ENCODE measurements at places on chromosomes 7 and 10.

- no peak for DNase-seq
Measured at GRCh38 chr10:133488354-133488753, 34.6 kb downstream of the SCART1 start.

DNA sequence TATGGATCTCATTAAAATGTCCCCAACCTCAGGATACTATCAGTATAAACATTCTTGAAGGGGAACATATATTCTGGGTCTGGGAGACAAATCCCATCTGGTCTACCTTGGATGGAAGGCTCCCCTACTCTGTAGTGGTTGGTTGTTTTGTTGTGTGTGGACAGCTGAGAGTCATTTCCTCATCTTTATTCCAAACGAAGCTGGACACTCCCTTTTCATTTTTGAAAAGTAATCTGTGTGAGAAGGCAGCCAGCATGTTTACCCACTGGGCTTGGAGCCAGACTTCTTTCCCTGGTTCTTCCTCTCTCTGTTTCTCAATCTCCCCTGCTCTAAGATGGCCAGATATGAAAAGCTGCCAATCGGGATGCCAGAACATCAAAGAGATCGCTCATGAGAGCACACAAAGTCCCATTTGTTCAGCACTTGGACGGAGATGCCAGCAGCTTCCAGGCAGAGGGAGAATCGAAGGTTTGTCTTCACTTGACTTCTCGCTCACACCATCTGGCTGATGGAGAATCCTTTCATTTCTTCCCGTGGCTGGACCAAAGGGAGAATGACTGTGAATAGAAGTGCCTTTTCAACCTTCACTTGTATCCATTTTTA lies 108.1 kb upstream of the AGR3 start:
- DNase-seq = no peak

GRCh38 chr7:105934572-105935185 lies 28.4 kb upstream of the CDHR3 start:
- no peak for DNase-seq

- DNase-seq = no peak
Measured at GRCh38 chr10:132257271-132257670, 50.5 kb downstream of the STK32C start.

GRCh38 chr7:867406-868188 lies 8.8 kb upstream of the GET4 start:
- no peak for DNase-seq

GRCh38 chr10:117431160-117431559 lies 55.9 kb upstream of the PDZD8 start:
- no peak for DNase-seq

- no peak for DNase-seq
Measured at GRCh38 chr10:102752934-102753664, 9.4 kb downstream of the WBP1L start.

DNA sequence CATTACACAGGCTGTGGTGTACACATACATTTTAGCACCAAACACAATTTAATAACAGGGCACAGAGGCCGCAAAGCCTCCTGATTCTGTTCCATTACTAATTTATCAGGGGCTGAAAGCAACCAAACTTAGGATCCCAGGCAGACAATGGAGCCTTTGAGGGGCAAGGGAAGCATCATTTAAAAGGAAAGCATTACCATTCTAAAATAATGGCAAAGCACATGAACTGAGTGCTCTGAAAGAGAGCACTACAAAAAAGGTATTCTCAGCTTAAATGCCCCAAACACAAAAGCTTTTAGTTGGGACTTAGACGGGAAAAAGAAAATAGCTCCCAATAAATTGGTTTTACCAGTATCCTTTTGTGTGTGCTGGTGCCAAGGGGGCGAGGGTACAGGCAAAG lies 282.0 kb upstream of the ETV1 start:
- no peak for DNase-seq

- DNase-seq = no peak
Measured at GRCh38 chr10:11760861-11761260, 18.7 kb downstream of the ECHDC3 start.

- no peak for DNase-seq
Measured at GRCh38 chr10:86075512-86075911, 291.1 kb downstream of the GRID1 start.

DNA sequence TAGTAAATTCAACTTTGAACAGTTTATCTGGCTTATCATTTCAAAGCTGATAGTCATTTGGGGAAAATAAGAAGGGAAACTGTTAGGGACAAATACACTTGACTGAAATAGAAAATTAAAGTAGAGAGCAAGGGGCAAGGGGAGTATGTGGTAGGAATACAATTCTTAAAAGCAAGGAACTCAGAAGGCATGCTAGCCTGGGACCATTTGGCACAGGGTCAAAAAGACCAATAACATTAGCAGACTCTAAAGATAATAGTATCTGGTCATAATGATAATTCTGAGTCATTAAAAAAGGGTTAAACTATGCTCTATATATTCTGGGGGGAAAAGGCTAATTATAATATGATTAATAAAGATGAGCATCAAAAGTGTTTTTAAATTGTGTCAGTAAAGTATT lies 112.2 kb downstream of the CNOT4 start:
- DNase-seq = no peak

DNA sequence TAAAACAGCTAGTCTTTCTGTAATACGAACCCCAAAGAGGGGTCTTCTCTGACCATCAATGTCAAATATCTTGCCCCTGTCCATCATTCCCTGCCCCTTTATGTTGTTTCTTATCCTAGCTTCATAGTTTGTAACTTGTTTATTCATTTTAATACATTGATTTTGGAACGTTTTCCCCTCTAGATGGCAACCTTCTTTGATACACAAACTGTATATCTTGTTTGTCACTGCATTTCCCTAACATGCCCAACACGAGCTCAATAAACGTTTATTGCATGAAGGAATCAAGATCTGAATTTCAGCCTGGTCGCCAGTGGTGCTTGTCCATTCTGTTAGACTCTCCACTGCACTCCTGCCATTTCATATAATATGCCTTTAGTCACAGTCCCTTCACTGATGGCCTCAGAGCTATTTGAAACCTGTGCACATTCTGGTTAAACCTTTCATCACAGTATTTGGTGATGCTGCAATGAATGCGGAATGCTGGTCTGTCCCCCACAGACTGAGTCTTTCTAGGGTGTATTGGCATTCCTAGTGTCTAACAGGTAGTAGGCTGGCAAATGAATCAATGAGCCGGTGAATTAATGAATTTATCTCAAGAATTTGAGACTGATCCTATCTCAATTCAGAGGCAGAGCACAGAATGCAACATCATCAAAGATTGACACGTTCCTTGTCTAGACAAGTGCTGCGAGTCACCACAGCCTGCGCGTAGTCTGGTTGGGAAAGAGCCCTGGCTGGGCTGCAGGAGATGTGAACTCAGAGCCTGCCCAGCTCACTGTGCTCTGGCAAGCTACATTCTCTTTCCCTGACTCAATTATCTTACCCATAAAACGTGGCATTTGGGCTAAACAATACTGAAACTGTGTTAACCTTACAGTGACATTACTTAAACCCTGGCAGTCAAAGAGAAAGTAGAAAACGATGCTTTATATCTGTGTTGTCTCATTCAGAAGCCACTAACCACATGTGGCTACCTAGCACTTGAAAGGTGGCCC lies 55.2 kb upstream of the FRMD4A start:
- DNase-seq = no peak

- DNase-seq = no peak
Measured at GRCh38 chr7:353746-354325, 63.9 kb downstream of the FOXL3 start.

DNA sequence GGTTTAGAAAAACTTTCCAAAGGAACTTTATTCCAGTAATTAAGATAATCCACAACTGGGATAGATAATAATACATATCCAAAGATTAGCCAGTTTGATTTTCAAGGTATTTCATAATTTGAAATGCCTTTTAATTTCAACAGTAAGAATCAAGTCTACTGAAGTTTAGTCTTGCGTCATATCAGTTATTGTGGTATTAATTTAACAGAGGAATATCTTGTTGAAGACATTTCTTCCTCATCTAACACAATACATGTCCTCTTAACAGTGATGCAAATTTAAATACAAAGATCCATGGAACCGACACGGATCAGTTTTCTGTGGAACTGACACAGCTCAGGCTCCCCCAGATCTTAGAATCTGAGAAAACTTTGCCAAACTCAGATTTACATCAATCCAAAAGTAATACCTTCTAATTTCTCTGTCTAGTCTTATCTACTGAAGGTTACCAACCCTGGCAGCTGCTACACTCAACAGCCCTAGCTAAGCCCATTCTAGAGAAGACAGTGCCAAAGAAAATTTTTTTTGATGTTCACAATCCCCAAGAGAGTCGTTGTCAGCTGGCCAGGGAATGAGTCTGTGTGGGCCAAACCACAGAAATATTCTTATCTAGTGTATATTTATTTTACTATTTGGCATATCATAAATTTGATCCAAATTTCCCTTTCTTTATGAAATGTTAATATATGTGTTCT lies 365.2 kb upstream of the MEOX2 start:
- DNase-seq = no peak

DNA sequence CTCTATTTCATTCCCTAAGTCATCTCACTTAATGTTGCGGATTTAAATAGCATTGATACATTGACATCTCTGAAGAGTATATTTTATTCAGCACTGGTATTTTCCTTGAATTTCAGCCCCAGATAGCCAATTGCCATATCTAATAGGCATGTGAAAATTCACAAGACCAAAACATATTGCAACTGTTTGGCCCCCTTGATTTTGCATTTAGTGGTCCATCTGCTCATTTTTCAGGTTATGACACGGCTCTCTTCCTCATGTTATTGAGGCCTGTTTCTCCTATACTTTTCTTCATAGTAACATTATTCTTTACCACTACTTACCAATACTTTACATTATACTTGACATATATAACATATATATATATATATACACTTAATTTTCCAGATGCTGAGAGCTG lies 43.7 kb downstream of the MKLN1 start:
- no peak for DNase-seq

DNA sequence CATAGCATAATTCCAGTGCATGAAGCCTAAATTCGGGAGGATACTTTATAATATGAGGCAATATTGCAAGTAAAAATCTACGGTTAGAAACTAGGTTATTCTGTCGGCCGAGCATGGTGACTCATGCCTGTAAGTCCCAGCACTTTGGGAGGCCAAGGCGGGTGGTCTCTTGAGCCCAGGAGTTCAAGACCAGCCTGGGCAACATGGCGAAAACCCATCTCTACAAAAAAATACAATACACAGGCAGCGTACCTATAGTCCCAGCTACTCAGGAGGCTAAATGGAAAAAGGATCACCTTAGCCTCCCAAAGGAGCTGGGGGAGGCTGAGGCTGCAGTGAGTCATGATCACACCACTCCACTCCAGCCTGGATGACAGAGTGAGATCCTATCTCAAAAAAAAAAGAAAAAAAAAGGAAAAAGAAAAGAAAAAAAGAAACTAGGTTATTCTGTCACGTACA lies 14.2 kb downstream of the SKAP2 start:
- DNase-seq = no peak

- no peak for DNase-seq
Measured at GRCh38 chr7:26360650-26361049, 69.0 kb downstream of the SNX10 start.

DNA sequence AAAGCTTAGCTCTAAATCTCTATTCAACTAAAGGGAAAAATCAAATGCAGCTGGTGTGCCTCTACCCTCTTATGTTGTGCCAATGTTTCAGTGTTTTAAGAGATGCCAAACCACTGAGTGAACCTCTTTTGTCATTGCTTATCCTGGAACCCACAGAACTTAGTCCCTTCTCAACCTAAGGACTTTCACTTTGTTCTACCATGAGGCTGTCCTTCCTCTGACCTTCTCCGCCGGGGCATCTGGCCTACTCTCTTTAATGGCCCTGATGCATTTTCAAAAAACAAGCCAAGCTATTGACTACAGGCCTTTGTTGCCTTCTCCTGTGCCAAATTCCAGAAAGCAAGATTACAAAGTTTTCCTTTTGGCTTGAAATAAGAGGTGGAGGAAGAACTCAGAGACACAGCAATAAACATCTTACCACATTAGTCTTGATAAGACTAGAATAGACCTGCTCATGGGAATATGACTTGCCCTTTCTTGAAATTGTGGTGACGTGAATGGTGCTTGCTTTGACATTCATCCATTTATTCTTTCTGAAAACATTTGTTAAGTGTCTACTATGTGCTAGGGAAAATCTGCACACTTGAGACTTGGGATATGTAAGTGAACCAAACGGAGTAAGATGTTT lies 253.2 kb upstream of the SMIM30 start:
- DNase-seq = no peak

DNA sequence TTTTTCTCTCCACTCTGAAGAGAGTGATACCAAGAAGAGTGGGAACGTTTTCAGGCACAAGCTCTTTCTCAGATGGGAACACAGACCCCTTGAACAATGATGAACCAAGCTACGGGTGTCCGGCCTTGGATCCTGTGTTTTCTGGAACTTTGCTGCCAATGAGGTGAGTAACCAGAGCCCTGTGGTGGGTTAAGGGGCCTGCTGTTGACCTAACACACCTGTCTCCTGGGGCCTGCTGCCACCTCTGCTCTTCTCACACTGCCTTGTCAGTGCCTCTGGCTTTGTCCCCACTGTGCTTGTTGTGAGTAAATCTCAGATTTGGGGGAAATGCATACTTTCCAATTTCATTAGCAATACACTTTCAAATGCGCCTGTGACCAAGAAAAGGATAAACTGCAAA lies 1.4 kb upstream of the PKD1L1 start:
- DNase-seq = no peak

- DNase-seq = no peak
Measured at GRCh38 chr10:112539340-112539739, 92.3 kb downstream of the VTI1A start.

DNA sequence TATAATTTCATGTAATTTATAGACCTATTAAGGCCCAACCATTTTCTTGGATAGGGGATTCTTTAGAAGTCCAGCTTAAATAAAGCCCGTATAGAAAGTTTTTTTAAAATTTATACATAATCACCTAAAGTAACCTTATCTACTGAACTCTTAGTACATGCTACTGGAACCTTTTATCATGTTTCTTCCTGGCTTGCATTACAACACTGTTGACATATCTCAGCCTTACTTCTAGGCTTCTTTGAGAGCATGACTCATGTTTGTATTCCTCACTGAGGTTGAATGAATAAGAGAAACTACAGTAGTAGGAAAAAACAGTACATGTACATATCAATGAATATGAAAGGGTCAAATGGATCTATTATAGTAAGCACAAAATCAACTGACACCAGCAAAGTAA lies 8.2 kb upstream of the MAGI2 start:
- DNase-seq = no peak

DNA sequence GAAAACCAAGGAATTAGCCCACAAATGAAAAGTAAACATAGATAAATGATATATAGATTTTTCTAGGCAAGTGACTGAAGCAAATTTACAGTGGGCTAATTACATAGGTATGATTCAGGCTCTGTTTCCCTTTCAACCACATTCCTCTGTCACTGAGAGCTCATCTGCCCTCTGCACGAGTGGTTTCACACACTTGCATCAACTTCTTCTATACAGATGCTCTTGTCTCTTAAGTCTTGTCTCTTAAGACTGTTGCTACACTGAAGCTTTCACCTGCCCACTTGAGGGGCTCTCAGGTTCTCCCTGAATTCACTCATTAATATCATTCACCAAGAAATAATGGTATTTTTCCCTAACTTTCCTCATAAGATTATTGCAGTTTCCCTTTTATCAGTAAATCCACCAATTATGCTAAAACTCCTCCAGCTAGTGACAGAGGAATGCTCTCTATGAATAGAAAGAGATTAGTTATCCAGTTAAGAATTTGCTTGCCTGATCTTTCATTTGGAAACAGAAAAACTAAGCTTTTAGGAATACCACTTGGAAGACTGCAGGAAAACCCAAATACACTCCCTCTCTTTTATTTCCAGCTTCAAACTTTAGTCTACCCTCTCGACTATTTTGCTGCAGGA lies 95.7 kb downstream of the ELAPOR2 start:
- no peak for DNase-seq

All from caudate nucleus (tissue), 63 donors.